ENCODE measurements at places on chromosomes 13 and 19. TPM values are rescaled to one million over a fixed set of nuclear protein-coding genes. Genes with fewer than 3 reads are reported as not detected.

The CDC42EP5 gene
- 0.17 TPM for total RNA-seq

The TPM4 gene
- 492 TPM for total RNA-seq

The KISS1R gene
- total RNA-seq: 0.28 TPM

The SCEL gene
- total RNA-seq: 0.76 TPM

The CHST8 gene
- total RNA-seq: 0.14 TPM
